ENCODE measurements at places on chromosomes 3 and 15.

DNA sequence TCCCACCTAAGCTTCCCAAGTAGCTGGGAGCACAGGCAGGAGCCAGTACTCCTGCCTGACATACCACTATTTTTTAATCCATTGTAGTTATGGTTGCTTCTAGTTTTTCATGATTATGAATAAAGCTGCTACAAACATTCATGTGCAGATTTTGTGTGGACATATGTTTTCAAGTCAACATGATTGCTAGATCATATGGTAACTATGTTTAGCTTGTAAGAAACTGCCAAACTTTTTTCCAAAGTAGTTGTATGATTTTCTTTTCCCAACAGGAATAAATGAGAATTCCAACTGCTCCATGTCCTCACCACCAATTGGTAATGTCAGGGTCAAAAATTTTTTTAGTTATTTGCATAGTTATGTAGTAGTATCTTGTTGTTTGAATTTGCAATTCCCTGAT lies 136.8 kb upstream of the THRB start:
- no peak overlapping the region for H3K4me3 ChIP-seq
- H3K27ac ChIP-seq: no peak overlapping the region
- no peak for DNase-seq
- H3K27me3 ChIP-seq: no peaks in the 10 kb centered on the region

DNA sequence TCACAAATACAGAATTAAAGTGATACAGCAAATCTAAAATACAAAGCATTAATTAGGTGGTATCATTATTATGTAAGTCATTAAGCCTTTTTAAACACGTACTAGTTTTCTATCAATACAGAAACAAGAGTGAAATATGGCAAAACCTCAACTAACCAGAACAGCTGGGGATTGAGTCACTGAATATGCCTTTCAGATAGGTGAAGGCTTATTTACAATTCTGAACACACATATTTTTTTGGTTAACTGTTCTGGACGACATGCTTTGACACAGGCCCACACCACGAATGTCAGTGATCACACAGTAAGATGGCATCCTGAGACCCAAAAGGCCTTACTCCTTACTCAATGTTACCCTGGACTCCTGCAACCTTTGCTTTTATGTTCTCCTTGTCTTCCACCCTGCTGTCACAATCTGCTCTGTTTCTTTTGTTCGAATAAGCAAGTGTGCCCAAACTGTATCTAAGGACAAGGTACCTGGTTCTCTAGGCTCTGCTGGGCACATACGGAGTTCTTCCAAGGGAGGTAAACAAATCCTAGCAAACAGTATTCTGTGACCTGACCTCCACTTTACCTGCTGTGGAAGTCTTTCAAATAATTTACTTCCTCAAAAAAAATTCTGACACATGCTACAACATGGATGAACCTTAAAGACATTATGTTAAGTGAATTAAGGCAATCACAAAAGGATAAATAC lies 7.0 kb downstream of the SFMBT1 start:
- peak overlapping the region; percentile 13 for H3K27ac ChIP-seq
- DNase-seq: no peak
- H3K27me3 ChIP-seq: no peaks in the 10 kb centered on the region
- H3K4me1 ChIP-seq: peaks cover 77% of the 10 kb centered on the region
- H3K36me3 ChIP-seq: no peaks in the 10 kb centered on the region

DNA sequence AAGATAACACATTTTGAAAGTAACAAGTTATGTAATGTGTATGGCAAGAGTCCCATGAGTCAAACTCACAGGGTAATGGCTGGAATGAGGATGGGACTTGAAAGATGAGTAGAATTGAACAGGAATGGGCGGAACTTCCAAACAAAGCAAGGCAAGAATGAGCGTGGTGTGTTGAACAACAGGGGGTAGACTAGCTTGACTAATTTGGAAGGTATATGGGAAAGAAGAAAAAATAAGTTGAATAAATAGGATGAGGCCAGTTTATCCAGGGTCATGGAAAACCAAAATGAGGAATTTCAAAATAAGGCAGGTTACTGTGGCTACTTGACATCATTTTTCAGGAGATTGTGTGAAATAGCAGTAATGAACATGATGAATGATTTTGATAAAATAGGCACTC lies 2.5 kb upstream of the DPH6 start:
- no peak for DNase-seq
- H3K27ac ChIP-seq: no peak overlapping the region
- H3K4me3 ChIP-seq: no peak overlapping the region
- no peaks in the 10 kb centered on the region for H3K27me3 ChIP-seq
- peaks cover 6% of the 10 kb centered on the region for H3K36me3 ChIP-seq

- H3K4me1 ChIP-seq: no peaks in the 10 kb centered on the region
- no peaks in the 10 kb centered on the region for H3K36me3 ChIP-seq
- no peaks in the 10 kb centered on the region for H3K27me3 ChIP-seq
- H3K4me3 ChIP-seq: no peak overlapping the region
- H3K27ac ChIP-seq: no peak overlapping the region
These were observed 96.5 kb upstream of the RAD18 start for GRCh38 chr3:9059489-9060400.

GRCh38 chr3:81769299-81769698 lies 7.9 kb upstream of the GBE1 start:
- peaks cover 10% of the 10 kb centered on the region for H3K27me3 ChIP-seq
- H3K4me3 ChIP-seq: no peak overlapping the region
- no peaks in the 10 kb centered on the region for H3K36me3 ChIP-seq
- H3K27ac ChIP-seq: no peak overlapping the region
- DNase-seq: no peak

GRCh38 chr3:53704363-53704725 lies 141.9 kb downstream of the CHDH start:
- H3K36me3 ChIP-seq: no peaks in the 10 kb centered on the region
- H3K4me3 ChIP-seq: no peak overlapping the region

- H3K4me1 ChIP-seq: peaks cover 55% of the 10 kb centered on the region
- no peaks in the 10 kb centered on the region for H3K27me3 ChIP-seq
- no peak for DNase-seq
- H3K36me3 ChIP-seq: peaks cover 94% of the 10 kb centered on the region
- no peak overlapping the region for H3K4me3 ChIP-seq
- peak overlapping the region; percentile 60 for H3K27ac ChIP-seq
These were observed 41.3 kb downstream of the ST6GAL1 start for GRCh38 chr3:186971578-186971977.

DNA sequence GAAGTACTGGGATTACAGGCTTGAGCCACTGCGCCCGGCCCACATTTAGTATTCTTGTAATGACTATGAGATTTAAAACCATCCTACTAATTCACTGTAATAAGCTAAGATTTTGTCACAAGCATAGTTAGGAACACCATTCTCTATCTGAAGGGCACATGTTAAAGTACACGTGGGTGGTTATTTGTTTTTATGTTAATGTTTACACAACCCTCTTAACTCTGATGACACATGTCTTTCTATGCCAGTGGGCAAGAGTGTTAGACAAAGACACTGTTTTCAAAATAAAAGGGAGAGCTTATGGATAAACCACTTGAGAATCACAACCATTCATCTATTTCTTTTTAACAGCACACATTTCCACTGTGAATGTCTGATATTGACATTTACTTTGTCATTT lies 537.6 kb upstream of the IL12A start:
- no peak for DNase-seq
- H3K27me3 ChIP-seq: no peaks in the 10 kb centered on the region
- H3K27ac ChIP-seq: no peak overlapping the region
- no peak overlapping the region for H3K4me3 ChIP-seq
- no peaks in the 10 kb centered on the region for H3K4me1 ChIP-seq
- no peaks in the 10 kb centered on the region for H3K36me3 ChIP-seq

GRCh38 chr15:40282869-40283614 lies at the start of gene ANKRD63:
ANKRD63 (minus strand) TSS chr15:40283064; CDS start chr15:40282586, 478 bp downstream.
- peaks cover 42% of the 10 kb centered on the region for H3K27me3 ChIP-seq
- peaks cover 6% of the 10 kb centered on the region for H3K4me1 ChIP-seq
- H3K4me3 ChIP-seq: peak within 1 kb of the TSS; percentile 64

DNA sequence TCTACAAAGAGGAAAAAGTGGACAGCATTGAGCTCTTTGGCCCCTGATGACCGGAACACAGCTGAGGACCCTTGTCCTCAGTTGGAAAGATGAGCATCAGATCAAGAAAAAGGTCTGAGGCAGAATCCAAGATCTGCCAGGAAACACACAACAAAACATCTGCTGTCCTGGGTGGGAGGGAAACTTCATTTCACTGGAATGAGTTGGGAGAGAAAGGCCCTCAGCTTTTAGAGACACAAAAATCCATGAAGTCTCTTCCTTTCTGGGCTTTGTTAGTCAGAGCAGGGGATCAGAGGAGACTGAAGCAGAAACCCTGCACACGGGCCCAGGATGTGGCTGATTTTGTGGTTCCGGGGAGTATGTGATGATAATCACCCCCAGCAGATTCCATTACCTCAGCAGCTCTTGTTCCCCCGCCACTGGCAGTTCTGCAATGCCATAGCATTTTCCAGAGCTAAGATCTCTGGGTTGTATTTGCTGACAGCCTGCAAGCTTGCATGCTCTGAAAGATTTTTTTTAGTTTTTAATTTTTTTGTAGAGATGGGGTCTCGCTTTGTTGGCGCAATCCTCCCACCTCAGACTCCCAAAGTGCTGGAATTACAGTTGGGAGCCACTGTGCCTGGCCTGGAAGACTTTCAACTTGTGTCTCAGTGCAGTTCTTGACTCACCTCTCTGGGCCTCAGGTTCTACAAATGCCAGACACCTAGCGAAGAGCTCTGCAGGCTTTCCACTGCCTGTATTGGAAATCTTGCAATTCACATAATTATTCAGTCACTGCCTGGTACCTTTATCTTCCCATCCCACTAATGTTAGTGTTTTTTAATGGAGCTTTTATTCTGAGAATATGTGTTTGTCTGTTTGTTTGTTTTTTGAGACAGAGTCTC lies 5.8 kb upstream of the TATDN2 start:
- H3K4me3 ChIP-seq: peak overlapping the region; percentile 56
- peaks cover 46% of the 10 kb centered on the region for H3K36me3 ChIP-seq
- H3K4me1 ChIP-seq: peaks cover 71% of the 10 kb centered on the region
- DNase-seq: peak; percentile 72

DNA sequence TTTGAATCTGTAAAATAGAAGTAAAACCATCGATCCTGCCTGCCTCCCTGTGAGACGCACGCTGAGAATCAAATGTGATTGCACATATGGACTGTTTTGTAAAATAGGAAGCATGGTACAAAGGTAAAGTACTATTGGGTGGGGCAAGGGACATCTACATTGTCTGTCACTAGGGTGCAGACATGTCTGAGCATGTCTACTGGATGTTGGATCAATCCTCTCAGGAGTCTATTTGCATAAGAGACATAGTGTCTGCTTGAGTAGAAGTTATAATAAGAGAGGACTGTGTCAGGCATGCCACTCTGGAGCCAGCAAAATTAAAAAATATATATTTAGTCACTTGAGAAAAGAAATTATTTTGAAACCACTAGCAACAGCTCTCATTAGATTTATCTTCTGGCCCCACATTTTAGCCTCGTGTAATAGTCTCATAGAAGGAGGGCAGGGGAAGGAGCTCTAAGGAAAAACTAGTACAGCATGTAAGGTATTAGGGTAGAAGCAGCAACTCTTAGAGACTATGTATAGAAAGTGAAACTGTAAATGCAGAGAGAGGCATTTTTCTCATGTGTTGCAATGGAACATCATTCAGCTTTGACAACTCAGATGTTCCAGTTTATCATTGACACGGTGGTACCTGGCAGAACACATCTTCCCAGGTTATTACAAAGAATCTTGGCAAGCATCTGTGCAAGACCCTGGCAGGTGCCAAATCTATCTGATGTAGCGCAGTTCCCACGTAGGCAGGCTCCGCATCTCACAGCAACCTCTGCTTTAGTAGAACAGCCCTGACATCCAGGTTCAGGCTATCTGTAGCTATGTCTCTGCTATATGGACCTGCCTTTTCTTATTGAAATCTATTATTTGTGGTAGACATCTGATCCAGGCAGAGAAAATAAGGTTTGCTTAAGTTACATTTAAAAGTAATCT lies 85.2 kb upstream of the CHL1 start:
- no peaks in the 10 kb centered on the region for H3K4me1 ChIP-seq
- no peaks in the 10 kb centered on the region for H3K27me3 ChIP-seq
- no peak overlapping the region for H3K27ac ChIP-seq
- DNase-seq: no peak

GRCh38 chr3:47007482-47008233 lies 28.2 kb downstream of the NBEAL2 start:
- H3K4me3 ChIP-seq: no peak overlapping the region
- DNase-seq: no peak
- H3K36me3 ChIP-seq: peaks cover 78% of the 10 kb centered on the region
- no peak overlapping the region for H3K27ac ChIP-seq

GRCh38 chr15:36961956-36962355 lies 138.4 kb downstream of the MEIS2 start:
- no peaks in the 10 kb centered on the region for H3K4me1 ChIP-seq
- H3K4me3 ChIP-seq: no peak overlapping the region
- DNase-seq: no peak
- peaks cover 2% of the 10 kb centered on the region for H3K27me3 ChIP-seq
- no peaks in the 10 kb centered on the region for H3K36me3 ChIP-seq

- no peak for DNase-seq
- no peaks in the 10 kb centered on the region for H3K27me3 ChIP-seq
- no peaks in the 10 kb centered on the region for H3K36me3 ChIP-seq
- H3K4me1 ChIP-seq: no peaks in the 10 kb centered on the region
These were observed 14.9 kb upstream of the RFT1 start for GRCh38 chr3:53144862-53145712.

DNA sequence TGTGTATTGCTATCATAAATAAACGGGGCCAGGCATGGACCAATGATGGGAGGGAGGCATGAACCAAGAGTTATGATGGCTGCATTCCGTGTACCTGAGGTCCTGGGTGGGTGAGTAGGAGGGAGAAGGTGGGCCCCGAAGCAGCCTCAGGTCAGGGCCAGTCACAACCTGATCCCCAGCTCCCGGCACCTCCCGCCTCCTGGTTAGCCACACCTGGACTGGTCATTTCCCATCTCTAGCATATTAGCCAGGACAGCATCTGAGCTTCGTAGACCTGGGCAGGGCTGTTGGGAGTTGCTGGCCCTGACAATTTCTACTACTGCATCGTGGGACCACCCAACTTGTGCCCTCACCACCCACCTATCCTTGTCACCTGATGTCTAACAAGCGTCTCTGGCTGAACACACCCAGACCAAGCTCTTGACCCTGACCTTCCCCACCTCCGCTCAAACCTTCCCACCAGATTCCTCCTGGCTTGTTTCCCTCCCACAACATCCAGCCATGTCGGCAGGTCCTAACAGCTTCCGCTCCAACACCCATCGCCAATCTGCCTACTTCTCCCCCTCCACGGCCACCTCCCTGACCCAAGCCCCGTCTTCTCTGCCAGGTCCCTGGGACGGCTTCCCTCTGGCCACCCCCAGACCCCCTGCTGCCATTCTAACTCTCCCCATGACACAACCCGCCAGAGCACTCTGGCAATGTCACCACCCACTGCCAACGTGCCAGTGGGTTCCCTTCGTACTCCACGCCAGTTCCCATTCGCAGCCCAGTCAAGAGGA lies 133.8 kb upstream of the IQSEC1 start:
- DNase-seq: no peak
- H3K36me3 ChIP-seq: no peaks in the 10 kb centered on the region
- peaks cover 59% of the 10 kb centered on the region for H3K27me3 ChIP-seq
- peaks cover 7% of the 10 kb centered on the region for H3K4me1 ChIP-seq
- H3K27ac ChIP-seq: no peak overlapping the region

- H3K36me3 ChIP-seq: no peaks in the 10 kb centered on the region
- DNase-seq: no peak
- H3K27ac ChIP-seq: no peak overlapping the region
- no peak overlapping the region for H3K4me3 ChIP-seq
- peaks cover 31% of the 10 kb centered on the region for H3K27me3 ChIP-seq
These were observed 44.0 kb downstream of the ANAPC13 start for GRCh38 chr3:134441821-134442220.

GRCh38 chr3:190865828-190866227 lies 3.3 kb upstream of the GMNC start:
- peaks cover 54% of the 10 kb centered on the region for H3K27me3 ChIP-seq
- H3K4me3 ChIP-seq: no peak overlapping the region
- H3K27ac ChIP-seq: no peak overlapping the region
- H3K36me3 ChIP-seq: no peaks in the 10 kb centered on the region
- H3K4me1 ChIP-seq: peaks cover 8% of the 10 kb centered on the region
